Activated T-cell treated with anti-CD3 and anti-CD28 coated beads for 4 hours (primary cell): ENCODE measurements at places on chromosomes 12 and 14.
A peak's percentile ranks its signal among the peaks of the same experiment; 100 is the strongest.

DNA sequence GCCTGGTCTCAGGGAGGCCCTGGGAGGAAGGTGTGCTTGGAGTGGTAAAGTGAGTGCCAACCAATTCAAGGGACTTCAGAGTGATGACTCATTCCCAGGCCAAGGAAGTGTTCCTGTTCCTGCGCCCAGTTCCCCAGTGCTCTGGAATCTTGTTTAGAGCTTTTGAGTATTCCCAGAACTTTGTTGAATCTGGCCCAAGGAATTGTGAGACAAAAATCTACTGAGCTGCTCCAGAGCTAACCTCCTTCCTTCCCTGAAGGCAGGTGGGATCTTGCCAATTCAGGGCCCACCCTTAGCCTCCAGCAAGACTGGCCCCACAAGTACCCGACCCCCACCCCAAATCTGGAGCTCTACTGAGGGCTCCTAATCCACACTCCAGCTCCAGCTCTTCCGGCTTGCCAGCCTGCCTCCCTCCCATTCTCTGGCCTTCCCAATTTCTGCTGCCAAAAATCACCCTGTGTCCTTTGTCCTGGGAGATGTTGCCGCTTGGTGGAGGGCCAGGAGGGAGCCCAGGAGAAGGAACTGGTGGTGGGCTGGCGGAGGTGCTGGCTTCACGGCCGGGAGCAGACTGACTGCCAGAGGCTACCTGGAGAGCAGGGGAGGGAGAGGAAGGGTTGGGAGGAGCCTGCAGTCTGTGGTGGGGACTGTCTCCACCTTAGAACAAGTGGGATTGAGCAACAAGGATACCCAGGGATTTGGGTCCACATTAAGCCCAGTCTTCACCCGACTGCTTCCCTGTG is 2.0 kb upstream of the ATN1 start:
- DNase-seq = no peak

DNA sequence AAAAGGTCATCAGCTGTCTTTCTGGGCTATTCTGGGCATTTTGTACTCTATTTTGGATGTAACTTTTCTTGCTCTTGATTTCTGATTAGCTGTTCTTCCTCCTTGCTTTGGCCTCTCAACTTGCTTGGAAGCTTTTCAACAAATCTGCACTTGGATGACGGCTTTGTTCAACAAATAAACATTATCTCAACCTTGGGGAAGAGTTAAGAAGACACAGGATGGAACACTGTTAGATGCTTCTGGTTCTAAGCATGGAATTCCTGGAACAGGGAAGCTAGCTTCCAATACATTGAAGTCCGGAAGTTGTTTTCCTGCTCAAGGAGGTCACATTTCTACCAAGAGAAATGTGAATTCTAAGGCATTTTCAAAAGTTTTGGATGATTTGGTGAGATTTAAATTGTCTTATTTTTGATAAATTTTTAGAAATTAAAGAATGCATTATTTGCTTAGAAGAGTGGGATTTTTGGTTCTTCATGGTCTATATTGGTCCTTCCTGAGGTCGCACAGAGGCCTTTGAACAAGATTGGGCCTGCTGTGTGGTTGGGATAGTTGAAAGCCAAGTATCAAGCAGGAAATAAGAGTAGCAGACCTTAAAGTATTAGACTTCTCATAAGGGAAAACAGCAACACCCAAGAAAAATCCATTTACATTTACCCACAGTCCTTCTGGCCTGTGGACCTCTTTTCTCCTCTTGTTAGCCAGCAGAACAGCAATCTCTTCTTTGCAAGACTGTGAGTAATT is 59.2 kb downstream of the PPFIBP1 start:
- no peak for DNase-seq

- no peak for DNase-seq
Observed at GRCh38 chr12:112148031-112148513, 22.7 kb downstream of the TRAFD1 start.

- no peak for DNase-seq
Observed at GRCh38 chr14:34275078-34275477, 187.0 kb downstream of the SPTSSA start.

GRCh38 chr12:50505675-50506530 is 1.1 kb downstream of the DIP2B start:
- no peak for DNase-seq

DNA sequence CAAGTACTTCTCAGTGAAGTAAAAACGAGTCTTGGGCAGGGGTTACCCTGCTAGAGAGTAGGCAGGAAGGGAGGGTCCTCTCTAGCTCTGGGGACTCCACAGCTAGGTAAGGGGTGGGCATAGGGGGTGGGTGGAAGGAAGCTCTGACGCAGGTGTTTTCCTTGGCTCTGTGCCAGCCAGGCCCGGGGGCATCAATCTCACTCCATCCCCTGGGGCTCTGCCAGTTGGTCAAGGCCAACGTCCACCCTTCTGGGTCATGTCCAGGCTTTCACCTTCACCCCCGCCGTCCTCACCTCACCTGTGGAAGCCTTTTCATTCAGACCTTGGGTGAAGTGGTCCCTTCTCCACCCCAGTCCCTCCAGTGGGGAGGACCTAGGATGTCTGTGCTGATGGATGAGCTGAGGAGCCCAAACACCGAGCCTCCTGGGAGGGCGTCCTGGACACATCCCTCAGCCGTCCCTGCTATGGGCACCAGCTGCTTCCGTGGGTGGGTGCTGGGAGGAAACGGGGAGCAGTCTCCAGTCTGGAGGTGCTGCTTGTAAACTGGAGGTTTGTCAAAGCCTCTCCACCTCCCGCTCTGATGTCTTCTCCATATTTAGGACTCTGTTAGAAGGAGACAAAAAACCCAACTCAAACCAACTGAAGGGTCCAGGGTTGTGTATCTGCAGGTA is 71.5 kb upstream of the SFSWAP start:
- DNase-seq = no peak

DNA sequence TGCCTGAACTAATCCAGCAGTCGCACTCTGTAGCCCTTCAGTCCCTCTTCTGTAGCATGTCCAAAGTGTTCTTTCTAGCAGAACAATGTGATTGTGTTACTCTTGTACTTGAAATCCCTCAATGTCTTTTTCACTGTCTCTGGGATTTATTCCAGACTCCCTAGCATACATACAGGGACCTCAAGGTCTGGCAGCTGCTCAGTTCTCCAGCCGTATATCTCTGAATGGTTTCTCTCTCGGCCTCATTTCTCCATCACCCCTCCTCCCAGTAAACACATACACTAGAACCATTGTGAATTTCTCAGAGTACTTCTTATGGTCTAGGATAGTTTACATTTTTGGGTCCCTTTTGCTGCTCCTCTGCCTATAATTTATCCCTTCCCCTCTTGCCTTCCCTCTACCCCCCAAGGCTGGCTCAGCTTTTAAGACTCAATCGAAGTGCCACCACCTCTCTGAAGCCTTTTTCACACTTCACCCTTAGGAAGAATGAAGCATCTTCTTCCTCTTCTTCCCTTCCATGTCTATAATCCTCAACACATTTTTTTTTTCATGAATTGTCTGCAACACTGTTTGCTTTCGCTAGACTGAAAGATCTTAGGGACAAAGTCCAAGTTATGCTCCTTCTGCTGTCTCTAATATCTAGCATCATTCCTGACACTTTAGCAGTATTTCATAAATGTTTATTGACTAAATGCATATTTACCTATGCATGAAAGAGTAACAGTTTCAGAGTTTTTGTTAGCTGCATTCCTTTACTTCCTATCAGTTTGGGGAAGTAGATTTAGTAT is 446.1 kb downstream of the ZFP36L1 start:
- DNase-seq = no peak

GRCh38 chr12:60072911-60073310 is 477.1 kb downstream of the SLC16A7 start:
- no peak for DNase-seq

DNA sequence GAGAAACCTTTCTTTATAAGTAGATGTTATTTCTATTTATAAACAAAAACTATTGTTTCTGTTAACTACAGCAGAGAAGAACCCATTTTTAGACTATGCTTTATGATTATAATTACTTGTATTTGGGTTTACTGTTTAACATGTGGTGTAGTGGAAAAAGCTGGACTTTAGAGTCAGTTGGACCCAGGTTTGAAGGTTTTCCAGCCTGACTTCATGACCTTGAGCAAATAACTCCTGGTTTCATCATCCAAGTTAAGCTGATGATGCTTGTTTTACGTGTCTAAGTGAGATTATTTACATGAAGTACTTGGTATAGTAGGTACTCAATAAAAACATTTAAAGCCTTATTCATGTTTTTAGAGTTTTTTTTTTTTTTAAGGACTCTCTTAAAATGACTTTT is 221.8 kb upstream of the ARHGAP5 start:
- DNase-seq = no peak

DNA sequence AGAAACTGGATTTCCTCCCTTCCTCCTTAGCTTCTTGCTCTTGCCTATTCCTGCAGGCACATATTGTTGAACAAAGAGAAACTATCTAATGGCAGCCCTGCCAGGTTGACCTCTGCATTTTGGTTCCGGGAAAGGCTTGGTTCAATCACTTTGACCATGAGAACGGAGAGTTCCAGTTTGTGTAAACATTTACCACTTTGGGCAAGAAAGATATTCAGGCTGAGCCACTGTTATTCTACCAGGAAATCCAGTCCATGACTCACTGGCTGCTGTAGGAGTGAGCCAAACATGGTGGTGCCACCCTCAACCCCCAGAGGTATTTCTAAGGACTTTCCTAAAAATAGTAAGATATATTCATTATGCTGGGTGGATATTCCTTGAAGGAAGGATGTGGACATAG is 242.2 kb upstream of the OR4E1 start:
- DNase-seq = no peak

- no peak for DNase-seq
Observed at GRCh38 chr12:5014269-5014668, 29.4 kb upstream of the KCNA5 start.

- no peak for DNase-seq
Observed at GRCh38 chr14:61719344-61720293, 24.3 kb downstream of the HIF1A start.

- DNase-seq = no peak
Observed at GRCh38 chr12:77808534-77808933, 22.2 kb upstream of the NAV3 start.

- no peak for DNase-seq
Observed at GRCh38 chr12:39682689-39683477, 63.3 kb upstream of the ABCD2 start.

DNA sequence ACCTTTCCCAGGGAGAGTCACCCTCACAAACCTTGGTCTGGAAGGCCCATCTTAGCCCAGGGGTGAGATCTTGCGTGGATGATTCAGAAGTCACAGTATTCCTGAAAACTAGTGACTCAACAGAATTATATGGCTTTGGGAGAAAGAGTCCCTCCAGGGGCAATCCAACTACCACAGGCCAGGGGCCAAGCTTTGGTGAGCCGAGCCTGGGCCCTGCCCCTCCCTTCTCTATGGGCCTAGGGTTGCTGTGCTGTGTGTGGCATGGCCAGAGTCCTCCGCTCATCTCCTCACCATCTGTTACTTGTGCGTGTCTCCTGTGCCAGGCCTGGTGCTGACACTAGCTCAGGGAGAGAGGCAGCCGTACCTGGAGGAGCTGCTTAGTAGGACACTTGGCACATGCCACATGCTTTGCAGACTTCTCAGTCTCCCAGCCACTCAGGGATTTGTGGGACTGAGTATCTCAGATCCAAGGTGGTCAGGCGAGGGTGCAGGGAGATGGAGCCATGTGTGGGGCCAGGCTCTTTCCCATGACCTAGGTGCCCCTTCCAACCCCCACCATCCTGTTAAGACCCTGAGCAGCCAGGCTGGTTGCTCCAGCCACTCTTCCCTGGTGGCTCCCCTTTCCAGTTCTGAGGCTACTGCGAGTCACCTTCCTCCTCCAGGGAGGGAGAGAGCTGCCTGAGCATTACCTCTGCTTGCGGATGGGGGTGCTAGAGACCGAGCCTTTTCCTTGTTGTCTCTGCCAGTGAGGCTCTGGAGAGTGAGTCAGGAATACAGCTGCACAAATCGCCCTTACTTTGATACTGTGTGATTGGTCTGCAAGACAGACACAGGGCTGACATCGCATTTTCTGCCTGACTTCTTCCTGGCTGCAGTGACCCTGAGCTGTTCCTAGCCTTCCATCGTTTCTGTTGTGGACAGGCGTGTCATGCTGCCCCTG is 94.1 kb downstream of the SLC25A47 start:
- DNase-seq = no peak

DNA sequence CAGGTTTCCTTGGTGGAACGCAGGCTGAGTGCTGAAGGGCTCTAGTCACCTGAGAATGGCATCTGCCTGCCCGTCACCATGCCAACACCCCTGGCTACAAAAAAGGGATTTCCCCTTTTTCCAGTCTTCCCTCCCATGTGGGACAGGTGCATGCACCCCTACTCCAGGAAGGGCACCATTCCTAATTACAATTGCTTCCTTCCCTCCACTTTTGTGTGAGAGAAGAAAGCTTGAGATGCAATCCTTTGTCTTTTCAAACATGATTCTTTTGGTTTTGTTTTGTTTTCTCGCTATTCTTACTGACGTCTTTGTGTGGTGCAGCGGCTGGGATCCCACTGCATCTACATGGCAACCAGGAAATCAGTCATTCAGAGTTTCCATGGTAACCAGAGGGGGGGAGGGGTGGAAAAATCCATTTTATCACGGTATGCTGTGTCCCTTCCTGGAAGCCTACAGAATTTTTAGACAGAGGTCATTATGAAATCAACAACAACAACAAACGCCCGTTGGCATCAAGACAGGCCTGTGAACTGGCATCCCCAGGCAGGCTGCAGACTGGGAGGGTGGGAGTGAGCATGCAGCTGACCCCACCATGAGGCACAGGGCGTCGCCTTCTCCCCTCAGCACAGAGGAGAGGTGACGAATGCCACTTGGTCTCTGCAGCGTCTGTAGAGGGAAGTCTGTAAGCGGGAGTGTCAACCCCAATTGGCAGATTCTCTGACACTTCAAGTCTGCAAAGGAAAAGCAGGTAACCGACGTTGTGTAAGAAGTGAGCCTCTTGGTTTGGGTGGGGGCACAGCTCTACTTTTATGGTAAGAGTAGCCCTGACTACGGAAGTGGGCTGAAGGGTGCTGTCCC is 13.6 kb upstream of the GNG2 start:
- DNase-seq = peak; percentile 83

DNA sequence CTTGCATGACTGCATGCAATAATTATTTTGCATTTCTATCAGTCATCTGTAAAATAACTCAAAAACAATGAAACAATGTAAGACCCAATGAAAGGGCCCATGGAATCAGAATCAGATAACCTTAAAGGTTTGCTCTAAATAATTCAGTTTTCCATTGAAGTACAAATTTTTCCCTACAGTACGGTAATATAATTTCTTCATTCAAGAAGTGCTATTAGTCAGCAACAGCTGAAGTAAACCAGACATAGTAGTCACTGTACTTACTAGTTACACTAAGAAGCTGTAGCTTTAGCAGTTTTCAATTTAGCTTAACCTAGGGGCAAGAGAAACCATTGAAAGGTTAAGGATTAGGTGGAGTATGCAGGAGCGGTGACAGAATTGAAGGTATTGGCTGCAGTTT is 43.5 kb downstream of the BCAT1 start:
- DNase-seq = no peak

GRCh38 chr12:54329759-54330158 is 4.8 kb downstream of the COPZ1 start:
- DNase-seq = no peak

GRCh38 chr12:124336184-124336437 is 41.2 kb downstream of the RFLNA start:
- DNase-seq = no peak

- no peak for DNase-seq
Observed at GRCh38 chr12:81440001-81440400, 319.1 kb downstream of the PPFIA2 start.

- DNase-seq = no peak
Observed at GRCh38 chr12:52215587-52216031, 17.4 kb upstream of the KRT7 start.

GRCh38 chr12:123906711-123907420 is 65.8 kb downstream of the CCDC92 start:
- no peak for DNase-seq
